ENCODE measurements at places on chromosomes 5 and 9.

GRCh38 chr5:56279291-56279690 is 46.2 kb upstream of the ANKRD55 start:
- no peak for DNase-seq

DNA sequence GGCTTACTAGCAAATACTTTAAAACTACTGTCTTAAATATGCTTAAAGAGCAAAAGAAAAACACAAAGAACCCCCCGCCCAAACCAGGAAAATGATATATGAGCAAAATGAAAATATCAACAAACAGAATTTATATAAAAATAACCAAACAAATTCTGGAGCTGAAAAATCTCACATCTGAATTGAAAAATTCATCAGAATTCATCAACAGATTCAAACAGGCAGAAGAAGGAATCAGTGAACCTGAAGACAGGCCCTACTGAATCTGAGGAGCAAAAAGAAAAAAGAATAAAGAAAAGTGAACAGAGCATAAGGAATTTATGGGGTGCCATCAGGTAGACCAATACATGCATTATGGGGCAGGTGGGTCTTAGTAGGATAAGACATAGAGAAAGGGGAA is 49.8 kb upstream of the SPTLC1 start:
- no peak for DNase-seq

DNA sequence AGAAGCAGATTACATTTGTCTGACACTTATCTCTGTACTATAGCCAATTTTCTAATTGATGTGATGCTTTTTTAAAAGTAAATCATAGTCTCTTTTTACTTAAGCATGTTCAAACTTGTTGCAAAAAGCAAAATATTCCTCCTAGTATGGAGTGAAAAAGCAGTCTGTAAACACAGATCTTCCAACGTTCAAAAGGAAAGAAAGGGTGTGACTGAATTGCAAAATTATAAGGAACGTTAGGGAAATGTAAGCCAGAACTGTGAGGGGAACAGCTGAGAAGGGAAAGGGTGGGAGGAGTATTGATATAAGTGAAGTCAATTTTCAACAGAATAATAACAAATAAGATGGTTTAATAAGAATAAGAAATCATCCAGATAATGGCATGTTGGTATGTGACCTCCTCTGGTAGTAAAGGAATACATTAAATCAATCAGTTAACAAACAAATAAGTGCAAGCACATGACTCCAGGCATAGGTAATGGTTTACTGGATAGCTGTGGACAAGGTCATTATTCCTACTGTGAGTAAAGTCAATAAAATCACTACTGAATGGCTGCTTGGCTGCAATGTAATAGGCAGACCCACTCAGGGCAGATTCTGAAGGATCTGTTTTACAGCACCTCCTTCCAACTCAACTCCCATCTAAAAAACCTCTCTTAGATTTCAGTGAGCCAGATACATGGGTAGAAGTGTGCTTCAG is 239.1 kb upstream of the NMUR2 start:
- DNase-seq, result no peak

DNA sequence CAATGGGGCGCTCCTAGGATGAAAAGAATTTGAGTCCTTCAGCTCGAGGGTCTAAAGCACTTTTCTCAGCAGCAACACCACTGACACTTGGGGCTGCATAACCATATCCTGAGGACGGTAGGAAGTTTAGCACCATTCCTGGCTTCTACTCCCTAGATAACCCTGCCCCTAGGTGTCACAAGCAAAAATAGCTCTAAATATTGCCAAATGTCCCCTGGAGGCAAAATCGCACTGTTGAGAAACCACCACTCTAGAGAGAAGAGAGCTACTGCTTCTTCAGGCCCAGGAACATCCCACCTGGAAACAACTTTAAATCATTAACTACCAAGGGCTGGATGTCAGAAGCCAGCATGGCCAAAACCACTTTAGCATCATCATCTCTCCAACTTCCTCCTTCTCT is 29.8 kb downstream of the MYO10 start:
- no peak for DNase-seq

DNA sequence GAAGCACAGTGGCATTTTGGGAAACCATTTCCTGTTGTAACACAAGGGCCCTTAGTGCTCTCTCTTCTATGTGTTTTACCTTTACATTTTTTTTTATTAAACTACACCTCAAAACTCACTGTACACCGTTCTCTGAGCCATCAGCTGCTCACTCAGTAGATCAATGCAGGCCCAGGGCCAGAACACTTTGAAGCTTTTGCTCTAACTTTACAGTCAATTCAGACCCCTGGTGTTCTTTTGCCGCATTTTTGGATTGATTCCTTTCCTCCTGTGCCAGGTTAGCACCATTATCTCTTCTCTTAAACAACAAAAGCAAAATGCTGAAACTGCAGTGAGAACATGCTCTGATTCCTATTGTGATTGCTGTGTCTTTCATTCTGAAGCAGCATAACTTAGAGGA is 269.8 kb upstream of the RGMB start:
- DNase-seq, result no peak

DNA sequence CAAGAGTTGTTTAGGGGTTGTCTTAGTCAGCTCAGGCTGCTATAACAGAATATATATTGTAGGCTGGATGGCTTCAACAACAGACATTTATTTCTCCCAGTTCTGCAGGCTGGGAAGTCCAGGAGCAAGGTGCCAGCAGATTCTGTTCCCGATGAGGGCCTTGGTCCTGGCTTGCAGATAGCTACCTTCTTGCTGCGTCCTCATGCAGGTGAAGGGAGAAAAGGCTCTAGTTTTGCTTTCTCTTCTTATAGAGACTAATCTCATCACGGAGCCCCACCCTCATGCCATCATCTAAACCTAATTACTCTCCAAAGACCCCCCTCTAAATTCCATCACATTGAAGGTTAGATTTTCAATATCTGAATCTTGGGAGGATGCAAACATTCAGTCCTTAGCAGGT is 246.0 kb upstream of the ANKRD55 start:
- no peak for DNase-seq

DNA sequence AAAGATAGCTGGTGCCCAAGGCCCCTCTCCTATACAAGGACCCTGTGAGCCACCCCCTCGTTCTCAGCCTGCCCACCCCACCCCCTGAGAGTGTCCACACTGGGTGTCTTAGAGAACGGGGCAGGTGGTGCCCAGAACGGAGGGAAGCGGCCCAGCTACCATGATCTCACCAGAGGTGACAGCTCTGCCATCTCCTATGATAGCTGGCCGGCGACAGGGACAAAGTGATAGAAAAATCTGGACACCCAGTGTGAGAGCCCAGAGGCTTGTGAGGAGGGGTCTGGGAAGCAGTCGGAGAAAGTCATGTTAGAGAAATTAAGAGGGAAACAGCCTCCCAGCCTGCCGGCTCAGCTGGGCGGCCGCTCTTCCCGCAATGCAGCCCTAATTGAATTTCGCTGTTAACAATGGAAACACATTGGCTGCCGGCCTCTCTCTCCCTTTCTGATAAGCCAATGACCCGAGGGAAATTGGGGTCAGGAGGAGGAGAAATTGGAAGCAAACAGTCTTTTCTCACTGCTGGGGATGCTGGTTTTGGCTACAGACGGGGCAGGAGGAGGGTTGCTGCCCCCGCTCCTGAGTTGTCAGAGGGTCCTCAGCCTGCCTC is 32.3 kb downstream of the HK3 start:
- DNase-seq, result no peak

DNA sequence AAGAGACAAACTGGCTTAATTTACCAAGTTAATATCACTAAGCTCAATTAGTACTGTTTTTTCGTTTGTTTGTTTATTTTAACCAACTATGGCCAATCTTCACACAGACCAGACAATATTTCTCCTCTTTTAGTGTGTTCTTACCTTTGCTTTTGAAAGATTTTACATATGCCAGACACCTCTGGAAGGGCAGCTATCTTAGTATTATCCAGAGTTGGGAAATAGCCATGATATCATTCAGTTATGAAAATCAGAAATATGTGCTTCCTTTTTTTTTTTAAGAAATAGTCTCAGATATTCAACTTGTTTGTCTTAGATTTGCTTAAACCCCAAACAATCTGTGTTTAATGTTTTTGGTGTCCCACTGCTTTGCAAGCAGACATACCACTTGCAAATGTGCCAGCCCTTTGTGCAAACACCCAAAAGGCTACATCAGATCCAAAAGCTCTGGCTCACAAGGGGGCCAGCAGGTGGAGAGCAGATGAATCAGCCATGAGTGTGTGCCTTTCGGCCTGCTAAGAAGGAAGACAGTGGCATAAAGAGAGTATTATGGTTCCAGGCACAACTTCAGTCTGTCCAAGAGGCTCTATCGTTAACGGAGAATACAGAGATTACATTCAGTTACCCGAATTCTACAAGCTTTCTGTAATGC is 147.6 kb downstream of the EFNA5 start:
- no peak for DNase-seq

Data from GM20000 (cell line).